ENCODE measurements at places on chromosomes 1 and 21. TPM values are rescaled to one million over a fixed set of nuclear protein-coding genes. Genes with fewer than 3 reads are reported as not detected.

Gene LAMC1
- total RNA-seq = 271 TPM

Gene CD244
- 0.49 TPM for total RNA-seq

Gene B3GALT2
- total RNA-seq = 3.3 TPM

Gene MAP1LC3C
- total RNA-seq = 1.1 TPM

Gene GCLM
- 8.4 TPM for total RNA-seq

Gene DRAXIN
- total RNA-seq = 0.59 TPM

Gene NBPF20
- 2.3 TPM for total RNA-seq

Gene XKR8
- total RNA-seq = 1.9 TPM

Gene TIE1
- 19.5 TPM for total RNA-seq

GRCh38 chr1:215669806-215670491 is 102.8 kb downstream of the KCTD3 start:
- no peak for DNase-seq

GRCh38 chr21:44419679-44420078 is 35.6 kb upstream of the LRRC3 start:
- DNase-seq = no peak

GRCh38 chr1:209732725-209733124 is 23.1 kb upstream of the TRAF3IP3 start:
- DNase-seq = no peak

DNA sequence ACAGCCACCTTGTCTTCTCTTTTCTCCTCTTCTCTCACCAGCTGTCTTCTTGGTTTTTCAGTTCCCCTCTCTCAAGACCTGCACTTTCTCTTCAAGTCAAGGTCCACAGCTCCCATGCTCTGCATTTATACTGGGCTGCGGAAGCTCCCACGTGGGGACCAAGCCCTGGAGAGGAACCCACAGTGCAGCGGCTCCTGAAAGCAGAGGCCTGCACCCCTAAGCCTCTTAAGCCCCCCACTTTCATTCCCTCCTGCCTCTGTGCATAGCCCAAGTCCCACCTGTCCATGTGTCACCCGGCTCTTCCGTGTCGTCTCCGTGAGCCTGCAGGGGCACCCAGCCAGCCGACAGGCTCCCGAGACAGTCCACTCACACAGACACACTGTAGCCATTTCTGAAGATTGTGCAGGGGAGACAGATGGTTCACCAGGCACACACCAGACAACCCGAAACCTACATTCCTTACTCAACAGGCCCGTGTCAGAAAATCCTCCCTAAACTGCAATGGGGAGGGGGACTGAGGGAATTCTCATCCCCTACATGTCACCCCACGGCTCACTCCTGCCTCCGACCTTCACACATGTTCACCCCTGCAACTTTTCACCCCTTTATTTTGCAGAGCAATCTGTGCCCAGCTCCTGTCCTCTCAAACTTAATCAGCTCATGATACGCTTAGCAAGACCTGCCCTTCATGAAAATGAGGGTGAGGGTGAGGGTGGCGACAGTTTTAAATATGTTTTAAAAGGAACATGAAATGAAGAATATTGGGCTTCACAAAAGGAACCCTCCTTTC is 6.3 kb downstream of the MX2 start:
- DNase-seq = no peak

DNA sequence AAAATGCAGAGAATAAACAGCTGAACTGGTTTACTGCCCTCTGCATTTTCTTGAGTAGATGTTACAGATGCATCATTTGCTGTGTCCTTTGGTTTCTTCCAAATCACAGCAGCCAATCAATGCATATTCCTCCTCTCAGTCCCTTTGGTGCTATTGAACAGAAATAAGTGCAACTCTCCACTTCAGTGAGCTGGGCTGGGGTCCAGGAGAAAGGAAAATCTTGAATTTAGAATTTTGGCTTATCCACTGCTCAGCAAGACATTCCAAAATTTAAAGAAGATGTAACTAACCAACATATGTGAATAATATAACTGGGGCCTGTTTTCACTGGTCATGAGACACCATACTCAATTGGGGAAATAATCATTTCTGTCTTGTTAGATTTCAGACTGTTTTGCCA is 39.2 kb downstream of the PRMT6 start:
- no peak for DNase-seq

DNA sequence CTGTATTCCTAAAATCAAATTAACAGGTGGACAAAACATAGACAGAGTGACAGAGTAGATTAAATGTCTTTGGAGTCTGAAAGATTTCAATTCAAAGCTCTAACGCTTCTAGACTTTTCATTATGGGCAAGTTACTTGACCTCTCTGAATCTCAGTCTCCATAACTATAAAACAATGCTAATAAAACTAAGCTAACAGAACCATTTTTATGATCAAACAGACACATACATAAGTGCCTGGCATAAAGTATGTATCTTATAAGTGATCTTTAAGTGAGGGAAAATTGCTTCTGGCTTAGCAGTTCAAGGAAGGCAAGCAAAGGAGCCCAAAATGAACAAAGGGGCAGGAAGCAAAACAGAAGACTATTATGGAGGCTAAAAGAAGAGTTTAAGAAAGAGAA is 216.8 kb upstream of the TNR start:
- DNase-seq = no peak

- no peak for DNase-seq
Observed at GRCh38 chr1:212438831-212439237, 6.1 kb downstream of the NENF start.

DNA sequence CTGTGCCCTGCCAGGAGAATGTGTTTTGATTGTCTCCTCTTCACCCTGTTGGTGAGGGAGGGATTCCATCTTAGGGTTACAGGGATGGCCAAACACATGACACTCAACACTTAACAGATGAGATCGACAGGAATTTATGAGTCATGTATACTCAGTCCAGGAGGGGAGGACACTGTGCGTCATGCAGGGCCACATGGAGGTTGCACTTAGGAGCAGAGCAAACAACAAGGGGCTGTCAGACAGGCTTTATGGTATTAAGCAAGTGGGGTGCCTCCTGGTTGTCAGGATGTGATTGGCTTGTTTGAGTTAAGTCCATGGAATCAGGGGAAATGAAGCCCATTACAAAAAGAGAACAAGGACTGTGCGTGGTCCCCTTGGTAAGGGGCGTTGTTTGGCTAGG is 26.9 kb downstream of the EDARADD start:
- DNase-seq = no peak

GRCh38 chr1:110524311-110525248 is 5.6 kb upstream of the KCNA10 start:
- no peak for DNase-seq

DNA sequence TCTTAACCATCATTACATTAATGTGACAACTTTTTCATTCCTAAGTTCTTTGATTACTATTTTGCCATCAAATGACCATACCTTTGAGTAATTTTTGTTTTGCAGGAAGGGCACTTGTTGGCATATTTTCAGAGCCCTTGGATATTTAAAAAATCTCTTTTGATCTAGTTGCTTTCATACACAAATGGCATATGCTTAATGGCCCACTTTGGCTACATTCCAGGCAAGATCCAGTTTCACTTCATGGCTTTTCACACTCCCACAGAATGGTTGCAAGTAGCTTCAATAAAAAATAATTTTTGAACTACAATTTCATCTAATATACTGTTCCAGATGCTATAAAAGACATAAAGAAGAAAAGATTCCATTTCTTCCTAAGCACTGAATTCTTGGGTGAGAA is 18.1 kb downstream of the ADAM30 start:
- no peak for DNase-seq

DNA sequence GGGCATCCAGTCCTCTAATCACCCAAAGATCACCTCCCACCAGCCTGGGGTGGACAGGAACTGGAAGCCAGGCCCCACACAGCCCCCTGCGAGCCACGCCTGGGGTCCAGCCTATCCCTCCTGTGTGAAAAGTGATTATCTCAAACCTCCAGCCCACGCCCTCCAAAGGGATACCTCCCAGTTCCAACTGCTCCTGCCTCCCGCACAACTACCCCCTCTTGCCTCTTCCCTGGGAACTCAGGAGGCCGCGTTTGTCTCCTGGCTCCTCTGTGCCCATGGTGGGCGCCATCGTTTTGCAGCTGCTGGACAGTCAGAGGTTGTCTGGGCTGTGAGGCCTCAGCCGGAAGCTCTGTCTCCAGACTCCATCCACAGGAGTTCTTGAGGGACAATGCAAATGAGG is 305.9 kb downstream of the AJAP1 start:
- no peak for DNase-seq

DNA sequence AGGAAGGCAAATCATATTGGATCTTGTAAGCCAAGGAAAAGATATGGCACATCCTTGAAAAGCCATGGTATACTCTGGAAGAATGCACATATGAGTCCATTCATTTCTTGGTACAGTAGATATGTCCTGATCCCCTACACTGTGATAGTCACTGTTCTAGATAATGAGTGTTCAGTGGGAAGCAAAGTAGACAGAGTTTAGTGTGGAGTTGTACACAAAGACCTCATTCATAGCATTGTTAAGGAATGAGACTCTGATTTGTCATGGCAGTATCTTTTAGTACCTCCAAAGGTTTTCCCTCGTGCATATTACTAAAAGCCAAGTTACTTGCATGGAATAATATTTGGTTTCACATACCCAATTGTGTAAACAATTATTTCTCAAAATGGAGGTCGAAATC is 204.7 kb downstream of the NFIA start:
- DNase-seq = no peak

- no peak for DNase-seq
Observed at GRCh38 chr1:93275634-93276295, 69.9 kb upstream of the DR1 start.

- no peak for DNase-seq
Observed at GRCh38 chr1:50091068-50091467, 17.7 kb upstream of the ELAVL4 start.

DNA sequence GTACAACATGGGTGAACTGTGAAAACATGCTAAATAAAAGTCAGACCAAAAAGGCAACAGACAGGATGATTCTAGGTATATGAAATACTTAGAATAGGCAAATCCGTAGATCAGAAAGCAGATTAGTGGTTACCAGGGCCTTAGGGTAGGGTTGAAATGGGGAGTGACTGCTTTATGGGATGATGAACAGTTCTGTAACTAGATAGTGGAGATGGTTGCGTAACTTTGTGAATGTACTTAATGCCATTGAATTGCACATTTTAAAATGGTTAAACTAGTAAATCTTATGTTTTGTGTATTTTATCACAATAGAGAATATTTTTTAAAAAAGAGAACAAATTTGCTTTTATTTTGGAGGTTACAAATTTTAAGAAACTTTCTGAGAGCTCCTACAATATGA is 17.4 kb downstream of the ZNF326 start:
- DNase-seq = no peak

DNA sequence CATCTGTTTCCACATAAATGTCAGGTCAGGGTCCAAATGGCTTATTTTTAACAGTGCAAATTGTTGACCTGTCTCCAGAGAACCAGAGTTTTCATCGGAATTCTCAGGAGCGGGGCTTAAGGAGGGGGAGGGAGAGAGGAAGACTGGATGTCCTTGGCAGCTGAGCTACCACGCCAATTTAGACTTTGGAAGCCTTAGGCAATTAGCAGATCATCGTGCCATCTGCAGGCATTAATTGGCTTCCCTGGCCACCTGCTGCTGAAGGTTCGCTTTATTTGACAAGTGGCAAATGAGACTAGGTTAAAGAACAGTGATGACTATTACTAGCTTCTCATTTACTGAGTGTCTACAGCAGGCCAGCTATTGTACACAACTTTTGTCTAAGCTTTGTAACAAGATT is 43.7 kb downstream of the HLX start:
- DNase-seq = no peak

DNA sequence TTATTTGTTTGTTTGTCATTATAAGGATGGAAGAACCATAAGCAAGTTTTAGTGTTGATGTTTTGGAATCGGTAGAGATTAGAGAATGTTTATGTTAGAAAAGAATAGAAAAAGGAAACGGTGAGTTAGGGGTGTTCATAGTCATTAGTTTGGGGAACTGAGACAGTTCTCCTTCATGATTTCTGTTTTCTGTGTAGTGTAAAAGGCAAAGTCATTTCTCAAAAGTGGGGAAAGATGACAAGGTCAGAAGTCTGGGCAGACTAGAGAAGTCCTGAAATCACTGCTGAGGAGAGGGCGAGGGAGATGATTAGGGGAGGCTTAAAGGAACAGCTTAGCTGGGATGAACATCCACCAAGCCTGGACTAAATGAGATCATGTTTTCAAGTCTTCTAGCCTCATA is 498.9 kb downstream of the TTLL7 start:
- DNase-seq = no peak

- DNase-seq = no peak
Observed at GRCh38 chr1:183461350-183461749, 10.9 kb upstream of the SMG7 start.

- DNase-seq = no peak
Observed at GRCh38 chr1:112172294-112172882, 182.9 kb upstream of the KCND3 start.

DNA sequence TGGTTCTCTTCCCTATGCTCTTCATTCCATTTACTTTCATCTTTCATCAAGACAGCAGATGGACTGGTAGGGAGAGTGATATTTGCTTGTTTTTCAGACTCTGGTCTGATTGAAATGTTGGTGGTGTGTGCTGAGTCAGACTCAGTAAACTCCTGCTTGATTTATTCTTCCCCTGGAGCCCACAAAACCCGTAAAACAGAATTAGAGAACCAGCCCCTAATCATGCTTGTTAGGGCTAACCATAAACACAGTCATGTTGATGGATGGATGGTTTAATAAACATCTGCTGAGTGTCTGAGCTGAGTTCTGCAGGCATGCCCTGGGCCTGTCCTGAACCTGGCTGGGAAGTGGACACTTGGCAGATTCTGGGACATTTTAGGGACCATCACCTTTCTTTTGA is 24.8 kb downstream of the NOS1AP start:
- DNase-seq = no peak
